ENCODE measurements at places on chromosomes 16 and 17.

DNA sequence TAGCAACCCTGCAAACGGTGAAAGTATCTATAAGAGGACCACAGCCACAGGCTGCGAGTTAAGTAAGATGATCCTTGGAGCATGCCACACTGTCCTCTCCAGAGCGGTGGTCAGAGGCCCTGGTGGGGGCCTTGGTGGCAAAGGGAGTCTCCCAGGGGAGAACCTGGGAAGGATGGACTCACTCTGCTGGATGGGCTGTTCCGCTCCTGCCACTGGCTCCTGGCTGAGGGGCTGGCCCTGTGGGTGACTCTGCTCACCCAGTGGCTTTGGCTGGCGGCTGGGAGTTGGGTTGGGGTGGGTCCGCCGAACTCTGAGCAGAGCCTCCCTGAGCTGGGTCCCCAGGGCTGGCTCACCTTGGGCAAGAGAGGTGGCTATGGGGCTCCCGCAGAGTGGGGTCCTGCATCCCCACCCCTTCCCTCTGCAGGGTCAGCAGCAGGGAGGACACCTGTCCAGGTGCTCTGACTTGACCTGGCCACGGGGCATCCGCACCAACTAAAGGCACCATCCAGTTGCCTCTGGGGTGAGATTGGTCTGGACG lies 7.3 kb downstream of the CDK5R1 start:
- DNase-seq, result no peak

GRCh38 chr17:75250009-75250471 lies 11.4 kb downstream of the GGA3 start:
- peak; percentile 65 for DNase-seq

- peak; percentile 23 for DNase-seq
Observed at GRCh38 chr16:1706386-1707192, 594 bp downstream of the MAPK8IP3 start.

DNA sequence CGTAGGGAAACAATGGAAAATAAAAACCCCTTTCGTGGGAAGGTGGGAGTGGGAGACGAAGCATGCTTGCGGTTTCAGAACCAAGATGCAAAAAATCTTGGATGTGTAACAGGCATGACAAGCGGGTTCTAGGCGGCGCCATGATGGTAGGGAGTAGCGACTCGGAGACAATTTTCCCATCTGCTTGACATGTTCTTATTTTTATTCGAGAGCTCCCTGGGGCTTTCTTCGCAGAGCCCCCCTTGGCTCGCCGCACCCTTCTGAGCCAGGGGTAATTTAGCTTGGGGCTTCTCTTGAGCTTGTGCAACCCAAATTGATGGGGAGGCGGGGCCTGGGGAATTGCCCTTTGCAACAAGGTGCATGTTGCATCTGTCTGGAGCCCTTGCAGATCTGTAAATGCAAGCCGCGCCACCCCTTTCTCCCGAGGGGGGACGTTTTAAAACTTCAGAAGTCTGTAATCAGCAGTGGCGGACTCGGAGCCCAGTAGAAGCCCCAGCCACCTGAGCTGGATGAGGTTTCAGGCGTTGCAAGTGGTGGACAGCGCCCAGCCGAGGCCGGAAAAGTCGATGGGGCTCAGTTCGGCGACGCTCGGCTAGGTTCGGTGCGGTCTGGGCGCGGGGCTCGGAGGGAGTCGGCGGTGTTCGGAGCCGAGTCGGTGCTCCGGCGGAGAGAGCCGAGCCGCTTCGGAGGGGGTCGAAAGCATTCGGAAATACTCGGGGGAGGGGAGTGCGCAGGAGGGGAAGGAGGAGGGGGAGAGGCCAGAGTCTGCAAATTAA lies 2.9 kb downstream of the GNAO1 start:
- peak; percentile 35 for DNase-seq

DNA sequence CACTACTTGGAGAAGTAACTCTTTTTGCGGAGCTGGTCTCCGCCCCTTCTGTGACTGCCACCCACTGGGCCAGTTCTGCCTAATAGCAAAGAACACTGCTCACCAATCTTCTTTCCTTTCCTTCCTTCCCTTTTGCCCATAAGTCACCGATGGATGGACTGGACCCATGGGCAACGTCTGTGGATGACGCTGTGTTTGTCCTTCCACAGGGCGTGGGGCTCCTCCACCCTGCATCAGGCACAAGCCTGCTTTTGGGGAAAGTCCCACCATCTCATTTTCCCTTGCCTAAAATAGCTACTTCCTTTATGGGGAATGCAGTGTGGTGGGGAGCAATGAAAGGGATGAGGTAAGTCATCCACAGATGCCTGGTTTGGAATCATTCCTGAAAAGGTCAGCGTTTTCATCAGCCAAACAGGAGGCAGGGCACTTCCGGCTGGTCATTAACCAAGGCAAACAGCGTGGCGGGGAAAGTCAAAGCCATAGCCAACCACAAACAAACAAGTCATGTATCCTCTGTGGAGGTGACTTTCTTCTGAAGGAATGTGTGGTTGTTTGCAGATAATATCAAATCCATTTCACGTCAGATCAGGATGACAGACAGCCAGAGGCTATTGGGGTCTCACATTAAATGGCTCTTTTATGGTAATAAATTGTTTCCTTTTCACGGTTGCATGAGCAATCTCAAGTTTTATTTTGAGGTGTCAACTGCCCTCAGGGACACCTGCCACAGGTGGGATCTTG lies 30.7 kb upstream of the MED9 start:
- DNase-seq, result peak; percentile 60

- no peak for DNase-seq
Observed at GRCh38 chr17:31444026-31444425, 52.6 kb downstream of the RAB11FIP4 start.

Measured in suppressor macrophage treated with lipopolysaccharide for 4 hours (primary cell).